ENCODE measurements at places on chromosomes 4 and X.

DNA sequence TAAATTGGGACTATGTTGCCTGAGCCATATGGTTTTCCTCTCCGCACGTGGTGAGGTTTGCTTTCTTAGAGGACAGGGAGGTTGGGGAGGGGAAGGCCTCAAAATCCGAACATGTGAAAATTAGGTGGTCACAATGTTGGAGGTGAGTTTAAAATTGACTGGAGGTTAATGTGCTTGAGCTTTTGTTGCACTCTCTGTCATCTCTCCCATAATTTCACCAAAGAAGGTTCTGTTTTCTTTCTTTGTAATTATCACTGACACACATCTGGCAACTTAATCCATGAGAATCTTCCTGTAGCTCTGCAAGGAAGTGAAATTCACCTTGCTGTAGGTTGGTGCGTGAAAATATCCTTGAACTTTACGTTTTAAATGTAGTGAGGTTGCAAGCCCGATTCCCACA, 225.5 kb downstream of the PDGFC start:
- DNase-seq, result no peak

DNA sequence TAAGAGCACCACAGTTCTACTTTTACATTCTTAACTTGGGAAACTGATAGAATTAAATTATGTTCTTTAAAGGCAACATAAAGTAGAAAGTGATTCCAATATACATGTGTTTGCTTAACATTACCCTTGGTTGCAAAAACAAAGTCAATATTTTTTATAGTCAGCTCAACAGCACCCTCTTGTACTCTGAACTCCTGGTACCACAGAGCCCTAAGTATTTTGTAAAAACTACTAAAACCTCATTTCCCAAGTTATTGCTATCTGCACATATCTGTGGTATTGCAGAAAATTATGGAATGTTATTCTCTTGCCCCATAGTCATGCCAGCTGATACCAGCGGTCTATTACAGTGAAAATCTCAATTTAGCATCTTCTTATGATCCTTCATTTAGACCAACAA, 2.9 kb downstream of the KIF4A start:
- DNase-seq, result no peak

DNA sequence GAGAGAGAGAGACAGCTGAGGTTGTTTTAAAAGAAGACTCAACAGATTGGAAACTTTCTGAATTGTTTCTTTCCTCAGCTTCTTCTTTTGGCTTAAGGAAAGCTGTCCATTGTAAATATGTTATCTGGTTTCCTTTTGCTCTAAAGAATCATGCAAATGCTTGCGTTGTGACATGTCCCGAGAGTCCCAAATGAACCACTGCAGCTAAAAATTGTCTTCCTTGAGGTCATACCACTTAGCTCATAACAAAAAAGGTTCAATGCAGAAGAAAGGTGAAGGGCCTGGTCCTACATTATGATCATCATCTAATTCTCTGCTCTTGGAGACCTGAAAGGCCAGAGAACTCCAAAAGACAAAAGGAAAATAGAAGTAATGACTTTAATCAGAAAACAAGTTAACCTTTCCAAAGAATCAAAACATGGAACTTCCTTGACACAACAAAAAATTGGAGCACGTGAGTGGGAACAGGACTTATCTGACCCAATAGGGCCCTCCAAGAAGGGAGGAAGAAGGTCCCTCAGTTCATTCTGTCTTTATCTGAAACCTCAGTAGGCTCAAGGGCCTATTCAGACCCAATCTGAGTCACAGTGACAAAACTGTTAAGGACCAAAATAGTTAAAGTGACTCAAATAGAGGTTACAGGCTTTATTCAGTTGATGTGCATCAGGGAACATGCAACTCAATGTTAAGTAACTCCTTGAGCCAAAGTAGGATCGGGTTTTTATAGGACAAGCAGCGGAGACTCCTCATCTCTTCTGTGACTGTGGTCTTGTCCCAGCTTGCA, 14.7 kb upstream of the VSIG1 start:
- no peak for DNase-seq

DNA sequence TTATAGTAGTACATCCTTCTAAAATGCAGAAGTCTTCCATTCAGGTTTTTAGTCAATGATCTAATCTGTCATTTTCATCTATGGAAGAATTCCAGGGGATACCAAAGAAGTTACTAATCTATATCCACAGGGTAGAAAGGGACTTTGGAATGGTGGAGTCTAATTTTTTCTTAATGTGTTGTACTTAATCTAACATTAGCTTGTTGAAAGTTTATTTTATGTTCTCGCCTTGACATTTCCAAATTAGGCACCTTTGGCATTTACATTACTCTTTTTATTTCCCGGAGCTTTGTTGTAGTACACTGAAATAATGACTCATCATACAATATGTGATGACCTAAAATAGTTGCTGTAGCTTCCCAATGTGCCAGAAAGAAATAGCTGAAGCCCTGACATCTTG, 91.5 kb downstream of the HTR2C start:
- DNase-seq, result no peak

Measured in upper lobe of left lung (tissue), 6 donors.